Mesothelial cell of epicardium (in vitro differentiated cells): ENCODE measurements at places on chromosomes 16 and 17. TPM values are rescaled to one million over a fixed set of nuclear protein-coding genes. Genes with fewer than 3 reads are reported as not detected.

GRCh38 chr17:70752966-70753467, 583.7 kb downstream of the KCNJ2 start:
- DNase-seq: no peak

The C17orf107 gene
- total RNA-seq: 8.6 to 9.3 TPM (median 9.2 TPM) in 3 replicates

The CLEC18A gene
- 2.2 to 2.4 TPM (median 2.4 TPM) in 3 replicates for total RNA-seq

The CCDC154 gene
- 3.9 to 5.6 TPM (median 4.2 TPM) in 3 replicates for total RNA-seq

The STH gene
- not detected in 3 replicates for total RNA-seq

The GALR2 gene
- total RNA-seq: not detected in 3 replicates

DNA sequence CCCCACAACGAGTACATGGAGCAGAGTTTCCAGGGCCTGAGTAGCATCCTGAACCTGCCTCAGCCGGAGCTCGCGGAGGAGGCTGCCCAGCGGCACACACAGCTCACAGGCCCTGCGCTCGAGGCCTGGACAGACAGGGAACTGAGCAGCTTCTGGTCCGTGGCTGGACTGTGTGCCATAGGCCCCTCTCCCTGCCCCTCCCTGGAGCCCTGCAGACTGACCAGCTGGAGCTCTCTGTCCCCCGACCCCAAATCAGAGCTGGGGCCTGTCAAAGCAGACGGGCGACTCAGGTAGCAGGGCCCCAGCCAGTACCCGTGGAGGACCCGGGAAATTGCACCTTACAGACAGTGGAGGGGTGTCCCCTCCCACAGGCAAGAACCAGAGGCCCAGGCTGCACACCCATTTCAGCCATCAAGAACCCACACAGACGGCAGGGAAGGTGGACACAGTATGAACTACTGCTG, 13.0 kb downstream of the MRPL27 start:
- no peak for DNase-seq

The FOXC2 gene
- 10.4 to 12.3 TPM (median 11.7 TPM) in 3 replicates for total RNA-seq

The NPW gene
- 14.0 to 16.1 TPM (median 15.4 TPM) in 3 replicates for total RNA-seq

DNA sequence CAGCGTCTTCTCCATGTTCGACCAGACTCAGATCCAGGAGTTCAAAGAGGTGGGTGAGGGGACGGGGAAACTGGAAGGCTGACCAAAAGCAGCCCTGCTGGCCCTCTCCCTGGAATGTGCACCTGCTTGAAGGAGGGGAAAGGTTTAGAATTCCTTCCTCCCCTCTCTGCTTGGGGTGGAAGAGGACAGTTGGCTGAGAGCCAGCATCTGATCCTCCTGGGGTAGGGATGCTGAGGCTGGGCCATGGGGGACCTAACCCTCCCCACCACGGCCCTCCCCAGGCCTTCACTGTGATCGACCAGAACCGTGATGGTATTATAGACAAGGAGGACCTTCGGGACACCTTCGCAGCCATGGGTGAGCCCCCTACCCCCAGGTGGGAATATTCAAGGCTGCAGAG, 1.3 kb downstream of the MYL11 start:
- no peak for DNase-seq

DNA sequence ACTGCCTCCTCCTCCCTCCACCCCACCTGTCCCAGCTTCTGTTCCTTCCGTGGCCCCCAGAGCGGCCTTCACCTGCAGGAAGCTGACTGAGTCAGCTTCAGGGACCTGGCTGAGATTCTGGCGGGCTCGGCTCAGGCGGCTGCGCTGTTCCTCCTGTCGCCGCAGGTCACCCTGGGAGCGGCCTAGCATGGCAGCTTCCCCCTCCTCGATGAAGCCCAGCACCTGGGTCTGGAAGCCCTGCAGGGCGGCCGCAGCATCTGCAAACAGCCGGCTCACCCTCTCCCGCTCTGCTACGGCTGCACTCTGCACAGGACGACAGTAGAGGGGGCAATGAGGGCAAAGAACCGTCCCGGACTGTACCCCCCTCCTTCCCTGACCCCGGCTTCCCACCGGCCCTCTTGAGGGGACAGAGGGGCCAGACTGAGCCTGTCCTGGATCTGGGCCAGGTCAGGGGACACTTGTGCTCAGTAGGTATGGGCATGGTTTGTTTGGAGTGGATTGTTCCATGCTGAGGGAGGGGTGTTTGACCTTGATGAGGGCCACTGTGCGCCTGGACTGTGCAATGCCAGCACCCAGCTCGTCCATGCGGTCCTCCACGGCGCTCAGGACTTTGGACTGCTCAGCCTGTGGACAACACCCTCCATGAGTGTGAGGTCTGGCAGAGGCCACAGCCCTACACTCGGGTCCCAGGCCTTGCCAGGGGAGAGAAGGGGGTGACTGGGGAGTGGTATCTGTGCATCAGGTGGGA, 2.0 kb downstream of the TRIM47 start:
- no peak for DNase-seq

DNA sequence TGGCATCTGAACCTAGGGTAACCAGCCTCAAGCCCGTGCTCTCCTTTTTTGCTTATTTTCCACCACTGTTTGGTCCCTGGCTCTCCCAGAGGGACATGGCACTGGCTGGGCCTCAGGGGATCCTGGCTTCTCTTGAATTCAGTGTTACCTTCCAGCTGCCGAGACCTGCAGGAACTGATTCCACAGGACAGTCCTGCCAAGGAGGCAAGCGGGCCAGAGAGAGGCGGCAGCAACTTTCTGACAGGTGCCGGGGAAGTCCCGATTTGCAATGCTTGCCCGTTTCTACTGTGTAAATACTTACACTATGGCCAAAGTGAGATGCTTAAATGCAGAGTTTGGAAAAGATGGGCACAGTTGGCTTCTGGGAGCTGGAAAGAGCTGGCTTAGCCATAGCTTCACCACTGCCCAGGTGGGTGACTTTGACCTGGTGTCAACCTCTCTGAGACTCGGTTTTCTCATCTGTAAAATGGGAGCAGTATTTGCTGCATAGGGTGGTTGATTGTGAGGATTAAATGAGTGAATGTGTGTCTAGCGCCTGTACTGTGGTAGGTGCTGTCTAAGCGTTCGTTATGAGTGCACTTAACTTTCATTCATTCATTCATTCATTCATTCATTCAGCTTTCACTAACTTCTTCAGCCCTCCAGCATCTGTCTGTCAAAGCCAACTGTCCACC, 124.9 kb downstream of the CMIP start:
- DNase-seq: no peak

- DNase-seq: no peak
Measured at GRCh38 chr17:10652984-10653659, 4.0 kb downstream of the MYH3 start.

- DNase-seq: no peak
Measured at GRCh38 chr16:69250081-69250480, 61.1 kb upstream of the VPS4A start.

The NPTX1 gene
- 0.20 to 0.27 TPM (median 0.20 TPM) in 3 replicates for total RNA-seq

- DNase-seq: no peak
Measured at GRCh38 chr17:44191369-44191768, 4.6 kb downstream of the TMUB2 start.

- no peak for DNase-seq
Measured at GRCh38 chr16:74322301-74322710, 25.7 kb downstream of the PSMD7 start.

The ADAMTS18 gene
- total RNA-seq: 7.4 to 9.1 TPM (median 7.9 TPM) in 3 replicates

The RAB26 gene
- 1.1 to 1.5 TPM (median 1.3 TPM) in 3 replicates for total RNA-seq

DNA sequence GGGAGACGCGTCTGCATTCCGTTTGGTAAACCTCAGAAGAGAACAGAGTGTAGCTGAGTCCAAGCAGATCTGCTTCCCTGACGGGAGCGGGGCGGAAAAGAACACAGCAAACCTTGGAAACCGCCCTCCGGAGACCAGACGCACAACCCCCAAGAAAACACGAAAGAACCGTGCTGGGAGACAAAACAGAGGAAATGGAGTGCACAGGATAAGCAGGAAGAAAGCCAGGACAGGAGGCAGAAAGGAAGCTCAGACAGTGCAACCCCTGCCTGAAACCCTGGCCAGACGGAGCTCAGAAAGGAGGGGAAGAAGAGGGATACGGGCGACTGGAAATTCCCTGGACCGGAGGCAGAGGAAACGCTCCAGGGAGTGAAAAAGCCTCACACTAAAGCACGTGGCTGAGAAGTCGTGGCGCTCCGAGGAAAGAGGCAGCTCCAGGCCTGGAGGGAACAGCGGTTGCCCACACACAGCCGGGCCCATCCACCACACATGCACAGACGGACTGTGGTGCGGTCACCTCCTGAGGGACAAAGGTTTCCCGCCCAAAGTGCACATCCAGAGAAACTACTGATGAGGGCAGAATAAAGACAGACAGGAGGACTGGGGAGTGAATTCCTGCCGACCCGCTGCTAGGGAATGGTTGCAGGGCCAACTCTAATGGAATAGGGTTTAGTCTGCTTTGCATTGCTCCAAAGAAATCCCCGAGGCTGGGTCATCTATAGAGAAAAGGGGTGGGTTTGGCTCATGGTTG, 10.2 kb downstream of the DPEP1 start:
- DNase-seq: no peak

DNA sequence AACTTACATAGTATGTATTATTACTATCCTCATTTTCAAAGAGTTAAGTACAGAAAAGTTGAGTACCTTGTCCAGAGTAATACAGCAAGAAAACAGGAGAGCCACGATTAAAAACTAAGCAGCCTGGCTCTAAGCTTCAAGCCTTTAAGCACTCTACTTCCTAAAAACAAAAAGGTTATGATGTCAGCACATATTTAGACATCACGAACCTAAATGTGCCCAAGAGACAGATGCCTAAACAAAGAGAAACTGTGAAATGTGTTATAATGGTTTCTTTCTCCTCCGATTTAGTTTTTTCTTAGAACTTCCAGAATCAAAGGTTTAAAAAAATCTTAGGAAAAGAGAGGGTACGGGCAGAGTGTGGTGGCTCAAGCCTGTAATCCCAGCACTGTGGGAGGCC, 151.0 kb downstream of the VPS53 start:
- no peak for DNase-seq
